ENCODE measurements at places on chromosomes 3 and 15. TPM values are rescaled to one million over a fixed set of nuclear protein-coding genes. Genes with fewer than 3 reads are reported as not detected.

CCR9 gene
- total RNA-seq: not detected

NECTIN3 gene
- total RNA-seq: 44.6 TPM

SLC28A1 gene
- not detected for total RNA-seq

ABHD17C gene
- 2.0 TPM for total RNA-seq

AHSG gene
- not detected for total RNA-seq

CCDC39 gene
- not detected for total RNA-seq

PLAAT1 gene
- not detected for total RNA-seq

UNC13C gene
- 0.06 TPM for total RNA-seq

PLD1 gene
- 1.1 TPM for total RNA-seq

FRMD5 gene
- total RNA-seq: 3.2 TPM

KBTBD13 gene
- not detected for total RNA-seq

LARP6 gene
- 43.6 TPM for total RNA-seq

TMEM207 gene
- not detected for total RNA-seq
